ENCODE measurements at places on chromosomes 2 and 18. TPM values are rescaled to one million over a fixed set of nuclear protein-coding genes. Genes with fewer than 3 reads are reported as not detected.

The SNRPD1 gene
- 71.4 TPM for total RNA-seq

The UGT1A4 gene
- total RNA-seq = not detected

The SEH1L gene
- total RNA-seq = 43.2 TPM

The PROC gene
- total RNA-seq = 0.15 TPM

The ADCYAP1 gene
- total RNA-seq = 0.57 TPM

- DNase-seq = no peak
Observed at GRCh38 chr2:45000921-45001868, 8.1 kb downstream of the SIX2 start.

DNA sequence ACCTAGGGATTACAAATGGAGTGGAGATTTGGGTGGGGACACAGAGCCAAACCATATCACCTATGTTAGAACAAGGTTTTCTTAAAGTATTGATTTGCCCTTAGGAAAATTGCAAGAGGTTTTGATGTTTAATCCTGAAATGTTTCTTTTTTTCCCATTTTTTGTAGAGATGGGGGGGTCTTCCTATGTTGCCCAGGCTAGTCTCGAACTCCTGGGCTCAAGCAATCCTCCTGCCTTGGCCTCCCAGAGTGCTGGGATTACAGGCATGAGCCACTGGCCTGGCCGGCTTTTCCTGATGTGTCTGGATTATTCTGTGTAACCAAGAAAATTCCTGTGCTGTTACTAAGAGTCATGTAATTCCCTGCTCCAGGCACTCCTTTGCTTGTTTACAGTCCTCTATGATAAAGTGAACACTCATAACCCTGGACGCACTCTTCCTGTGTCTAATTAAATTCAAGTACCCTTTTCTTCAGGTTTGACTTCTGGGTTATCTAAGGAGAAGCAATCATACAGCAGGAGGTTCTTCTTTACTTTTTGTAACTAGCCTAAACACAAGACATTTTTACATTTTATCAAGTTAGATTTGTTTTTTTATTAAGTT, 15.0 kb upstream of the CTDP1 start:
- DNase-seq = no peak

DNA sequence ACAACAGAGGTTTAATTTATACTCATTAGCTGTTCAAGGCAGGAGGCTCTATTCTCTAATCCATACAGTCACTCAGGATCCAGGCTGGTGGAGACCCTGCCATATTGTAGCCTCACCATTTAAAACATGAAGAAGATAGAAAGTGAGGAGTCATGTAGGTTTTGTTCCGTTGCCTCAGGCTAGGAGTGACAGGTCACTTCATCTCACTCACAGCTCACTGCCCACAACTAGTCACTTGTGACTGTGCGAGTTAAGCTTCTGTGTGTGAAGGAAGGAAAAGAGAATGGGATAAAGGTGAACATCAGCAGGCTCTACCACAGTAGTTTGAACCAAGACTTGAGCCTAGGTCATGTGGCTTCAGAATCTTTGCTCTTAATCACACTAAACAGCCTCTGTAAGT, 9.0 kb upstream of the IGFBP2 start:
- DNase-seq = no peak
